ENCODE measurements at places on chromosomes 6 and 20. TPM values are rescaled to one million over a fixed set of nuclear protein-coding genes. Genes with fewer than 3 reads are reported as not detected.

The RARS2 gene
- total RNA-seq = 33.3 TPM

The ADGRF1 gene
- 30.0 TPM for total RNA-seq

DNA sequence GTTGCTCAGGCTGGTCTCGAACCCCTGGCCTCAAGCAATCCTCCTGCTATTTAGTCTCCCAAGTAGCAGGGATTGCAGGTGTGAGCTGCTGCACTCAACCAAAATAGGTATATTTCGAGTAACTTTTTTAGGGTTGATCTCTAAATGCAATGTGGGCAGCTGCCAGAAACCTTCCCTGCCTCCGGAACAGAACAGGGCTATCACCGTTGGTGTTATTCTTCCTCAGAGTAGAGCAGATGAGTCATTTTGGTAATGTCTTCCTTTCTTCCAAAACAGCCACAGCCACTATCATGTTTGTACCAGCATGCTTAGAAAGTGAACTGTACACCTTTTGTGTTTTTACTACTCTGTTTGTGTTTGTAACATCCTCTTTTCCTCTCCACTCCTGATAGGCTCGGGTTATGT is 44.1 kb downstream of the SNX9 start:
- DNase-seq = no peak
- peaks cover 10% of the 10 kb centered on the region for H3K4me1 ChIP-seq
- no peak overlapping the region for H3K27ac ChIP-seq
- no peaks in the 10 kb centered on the region for H3K36me3 ChIP-seq
- no peak overlapping the region for H3K4me3 ChIP-seq
- no peaks in the 10 kb centered on the region for H3K27me3 ChIP-seq

The MDC1 gene
- total RNA-seq = 28.2 TPM

The PRKN gene
- total RNA-seq = 4.3 TPM

- no peak for DNase-seq
- no peaks in the 10 kb centered on the region for H3K4me1 ChIP-seq
- H3K27ac ChIP-seq = no peak overlapping the region
- H3K27me3 ChIP-seq = no peaks in the 10 kb centered on the region
- H3K4me3 ChIP-seq = no peak overlapping the region
These were observed 83.9 kb upstream of the AFDN start for GRCh38 chr6:167742719-167743303.

The GSTA1 gene
- 3.8 TPM for total RNA-seq

The ARFGEF3 gene
- total RNA-seq = 22.6 TPM

The LINC00237 gene
- total RNA-seq = not detected

DNA sequence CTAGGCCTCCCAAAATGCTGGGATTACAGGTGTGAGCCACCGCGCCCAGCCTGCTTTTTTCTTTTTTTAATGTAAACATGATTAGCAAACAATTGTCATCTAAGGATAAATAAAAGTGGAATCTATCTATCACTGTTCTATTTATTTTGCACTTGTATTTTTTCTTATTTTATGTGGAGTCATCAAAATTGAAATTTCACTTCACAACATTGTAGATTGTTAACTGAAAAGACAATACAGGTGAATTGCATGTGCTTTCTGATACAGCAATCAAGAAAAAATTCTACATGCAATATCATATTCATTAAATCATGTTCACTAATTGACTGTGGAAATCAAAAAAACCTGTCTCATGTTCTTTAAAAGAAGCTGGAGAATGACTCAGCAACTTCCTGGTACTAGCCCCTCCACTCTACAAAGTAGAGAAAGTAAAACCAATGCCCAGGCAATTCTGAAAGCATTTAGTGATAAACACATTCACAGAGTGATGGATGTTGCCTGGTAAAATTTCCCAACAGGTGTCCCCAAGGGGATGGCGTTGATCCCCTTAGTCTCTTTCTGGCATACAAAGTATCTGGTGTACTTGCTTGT is 10.7 kb upstream of the RFX6 start:
- no peaks in the 10 kb centered on the region for H3K4me1 ChIP-seq
- no peak for DNase-seq
- no peaks in the 10 kb centered on the region for H3K27me3 ChIP-seq
- H3K4me3 ChIP-seq = no peak overlapping the region
- no peak overlapping the region for H3K27ac ChIP-seq
- no peaks in the 10 kb centered on the region for H3K36me3 ChIP-seq

The LPA gene
- total RNA-seq = not detected

GRCh38 chr20:6654513-6655252 is 112.8 kb upstream of the BMP2 start:
- no peak overlapping the region for H3K4me3 ChIP-seq
- no peaks in the 10 kb centered on the region for H3K4me1 ChIP-seq
- no peak for DNase-seq
- no peaks in the 10 kb centered on the region for H3K27me3 ChIP-seq

The ATP9A gene
- 15.3 TPM for total RNA-seq

GRCh38 chr6:6915219-6915618 is 192.5 kb upstream of the RREB1 start:
- H3K27me3 ChIP-seq = no peaks in the 10 kb centered on the region
- no peak for DNase-seq
- H3K27ac ChIP-seq = peak overlapping the region; percentile 89
- peak overlapping the region; percentile 9 for H3K4me3 ChIP-seq
- peaks cover 8% of the 10 kb centered on the region for H3K4me1 ChIP-seq
- H3K36me3 ChIP-seq = no peaks in the 10 kb centered on the region

DNA sequence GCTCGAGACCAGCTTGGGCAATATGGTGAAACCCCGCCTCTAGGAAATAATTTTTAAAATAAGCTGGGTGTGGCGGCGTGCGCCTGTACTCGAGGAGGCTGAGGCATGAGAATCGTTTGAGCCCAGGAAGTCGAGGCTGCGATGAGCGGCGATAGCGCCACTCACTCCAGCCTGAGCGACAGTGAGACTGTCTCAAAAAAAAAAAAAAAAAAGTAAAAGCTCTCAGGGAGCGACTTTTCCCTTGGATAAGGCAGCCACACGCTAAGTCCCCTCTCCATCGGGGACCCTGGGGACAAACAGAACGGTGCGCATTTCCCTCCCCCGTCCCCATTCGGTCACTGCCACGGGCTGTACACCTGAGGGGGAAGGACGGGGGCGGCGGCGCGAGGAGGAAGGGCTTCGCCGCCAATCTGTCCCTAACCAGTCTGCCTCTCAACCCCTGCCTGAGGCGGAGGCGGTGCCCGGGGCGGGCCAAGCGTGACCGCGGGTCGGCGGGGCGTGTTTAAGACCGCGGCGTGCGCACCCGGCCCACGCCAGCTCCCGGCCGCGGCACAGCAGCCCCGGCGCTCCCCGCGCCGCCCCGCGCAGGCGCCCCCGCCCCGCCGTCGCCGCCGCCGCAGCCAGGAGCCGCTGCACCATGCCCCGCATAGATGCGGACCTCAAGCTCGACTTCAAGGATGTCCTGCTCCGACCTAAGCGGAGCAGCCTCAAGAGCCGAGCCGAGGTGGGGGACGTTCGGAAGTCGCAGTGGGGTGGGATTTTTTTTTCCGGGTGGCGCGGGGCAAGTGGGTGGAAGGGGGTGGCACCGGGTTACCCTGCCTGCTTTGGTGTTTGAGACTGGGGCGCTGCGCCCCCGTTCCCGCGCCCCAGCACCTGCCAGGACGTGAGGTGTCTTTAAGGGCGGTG is at the start of gene GMPR:
Gene GMPR (plus strand): TSS at position 531 of the 906 bp plus-strand sequence. CDS start 107 bp downstream, at position 638.
- H3K27me3 ChIP-seq = peaks cover 21% of the 10 kb centered on the region
- H3K27ac ChIP-seq = peak within 1 kb of the TSS; percentile 63
- H3K36me3 ChIP-seq = no peaks in the 10 kb centered on the region
- H3K4me3 ChIP-seq = peak within 1 kb of the TSS; percentile 61
- H3K4me1 ChIP-seq = peaks cover 34% of the 10 kb centered on the region
- peak; percentile 89 for DNase-seq

DNA sequence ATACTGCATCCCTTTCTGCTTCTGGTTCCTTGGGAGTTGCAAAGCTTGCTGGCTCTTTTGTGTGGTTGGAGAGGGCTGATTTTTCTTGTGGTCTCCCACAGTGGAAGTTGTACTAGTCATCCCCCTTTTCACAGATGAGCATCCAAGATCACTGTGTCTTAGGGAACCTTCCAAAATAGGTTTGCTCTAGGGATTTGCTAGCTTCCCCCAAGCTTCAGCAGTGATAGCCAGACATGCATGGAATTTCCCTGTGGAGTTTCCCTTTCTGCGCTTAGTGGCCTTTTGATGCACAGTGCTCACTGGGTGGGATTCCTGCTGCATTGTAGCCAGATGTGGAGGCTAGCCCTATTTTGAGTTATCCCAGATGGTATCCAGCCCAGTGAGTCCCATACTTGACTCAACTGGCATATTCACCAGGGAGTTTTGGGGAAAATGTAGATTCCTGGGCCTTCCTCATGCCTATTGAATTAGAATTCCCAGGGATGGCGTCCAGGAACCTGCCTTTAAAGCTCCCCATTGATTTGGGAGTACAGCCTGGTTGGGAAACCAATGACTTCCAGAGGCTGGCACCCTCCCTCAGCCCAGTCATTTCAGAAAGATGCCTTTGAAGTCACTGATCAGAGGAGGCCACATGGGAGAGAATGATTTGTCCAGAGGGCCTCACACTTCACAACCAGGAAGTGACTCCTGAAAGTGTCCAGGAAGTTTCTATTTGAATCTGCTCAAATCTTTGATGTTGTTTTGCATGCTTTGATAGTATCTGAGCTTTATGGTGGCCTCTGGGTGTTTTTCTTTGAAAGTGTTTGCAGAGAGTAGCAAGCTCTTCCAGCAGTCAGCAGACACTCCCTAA is 25.9 kb downstream of the PPARD start:
- no peaks in the 10 kb centered on the region for H3K27me3 ChIP-seq
- peak overlapping the region; percentile 30 for H3K27ac ChIP-seq
- no peak overlapping the region for H3K4me3 ChIP-seq

DNA sequence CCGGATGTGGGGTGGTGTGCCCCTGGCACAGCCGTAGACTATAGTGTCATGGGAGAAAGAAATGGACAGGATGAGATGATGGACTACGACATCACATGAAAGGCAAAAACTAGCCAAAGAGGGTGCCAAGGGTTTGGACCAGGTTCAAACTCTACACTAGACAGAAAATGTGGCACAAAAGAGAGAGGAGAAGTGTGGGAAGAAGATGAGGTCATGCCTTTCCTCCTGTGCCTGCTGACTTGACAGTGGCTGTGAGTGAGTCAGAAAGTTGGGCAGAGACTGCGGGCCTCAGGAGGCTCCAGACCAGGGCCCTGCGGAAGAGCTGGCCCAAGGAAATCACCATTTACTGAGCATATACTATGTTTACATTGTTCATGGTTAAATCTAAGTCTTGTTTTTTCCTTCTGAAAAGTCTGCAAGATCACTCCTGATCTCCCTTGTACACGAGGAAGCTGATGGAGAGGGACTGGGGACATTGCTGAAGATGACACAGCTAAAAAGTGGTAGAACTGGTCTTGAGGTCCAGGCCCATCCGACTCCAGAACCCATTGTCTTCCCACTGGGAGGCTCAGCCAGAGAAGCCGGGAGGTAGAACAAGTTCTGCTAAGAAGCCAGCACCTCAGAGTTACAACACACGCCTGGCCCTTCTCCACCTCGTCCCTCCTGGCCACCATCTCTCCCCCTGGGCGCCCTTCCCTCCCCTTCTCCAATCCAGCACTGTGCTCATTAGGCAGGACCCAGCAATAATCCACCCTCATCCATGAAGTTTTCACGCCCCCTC is 35.6 kb downstream of the CNKSR3 start:
- H3K36me3 ChIP-seq = no peaks in the 10 kb centered on the region
- H3K4me3 ChIP-seq = no peak overlapping the region
- no peak for DNase-seq
- no peaks in the 10 kb centered on the region for H3K27me3 ChIP-seq
- H3K4me1 ChIP-seq = peaks cover 8% of the 10 kb centered on the region
- H3K27ac ChIP-seq = no peak overlapping the region

GRCh38 chr6:143620447-143620846 is 57.3 kb upstream of the PHACTR2 start:
- DNase-seq = no peak
- no peak overlapping the region for H3K4me3 ChIP-seq
- no peaks in the 10 kb centered on the region for H3K27me3 ChIP-seq
- no peak overlapping the region for H3K27ac ChIP-seq
- peaks cover 7% of the 10 kb centered on the region for H3K4me1 ChIP-seq

GRCh38 chr20:48777005-48777404 is 50.8 kb downstream of the PREX1 start:
- H3K27ac ChIP-seq = peak overlapping the region; percentile 87
- H3K4me3 ChIP-seq = no peak overlapping the region
- H3K27me3 ChIP-seq = peaks cover 4% of the 10 kb centered on the region
- no peak for DNase-seq
- H3K4me1 ChIP-seq = peaks cover 99% of the 10 kb centered on the region

DNA sequence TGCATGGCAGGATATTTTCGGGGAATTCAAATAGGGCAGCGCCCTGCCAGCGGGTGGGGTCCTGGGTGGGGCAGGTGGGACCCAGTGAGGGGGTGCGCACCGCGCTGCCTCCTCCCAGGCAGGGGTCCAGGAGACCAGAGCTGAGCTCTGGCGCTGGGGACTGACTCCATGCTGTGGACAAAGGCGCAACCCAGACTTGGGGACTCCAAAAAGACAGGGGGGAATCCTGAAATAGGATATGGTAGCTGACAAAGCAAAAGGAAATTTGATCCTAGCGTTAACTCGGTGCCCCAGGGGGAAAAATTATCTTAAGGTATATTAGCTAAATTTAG is 23.6 kb downstream of the TFAP2A start:
- no peak for DNase-seq
- no peak overlapping the region for H3K4me3 ChIP-seq
- no peaks in the 10 kb centered on the region for H3K36me3 ChIP-seq
- no peak overlapping the region for H3K27ac ChIP-seq

DNA sequence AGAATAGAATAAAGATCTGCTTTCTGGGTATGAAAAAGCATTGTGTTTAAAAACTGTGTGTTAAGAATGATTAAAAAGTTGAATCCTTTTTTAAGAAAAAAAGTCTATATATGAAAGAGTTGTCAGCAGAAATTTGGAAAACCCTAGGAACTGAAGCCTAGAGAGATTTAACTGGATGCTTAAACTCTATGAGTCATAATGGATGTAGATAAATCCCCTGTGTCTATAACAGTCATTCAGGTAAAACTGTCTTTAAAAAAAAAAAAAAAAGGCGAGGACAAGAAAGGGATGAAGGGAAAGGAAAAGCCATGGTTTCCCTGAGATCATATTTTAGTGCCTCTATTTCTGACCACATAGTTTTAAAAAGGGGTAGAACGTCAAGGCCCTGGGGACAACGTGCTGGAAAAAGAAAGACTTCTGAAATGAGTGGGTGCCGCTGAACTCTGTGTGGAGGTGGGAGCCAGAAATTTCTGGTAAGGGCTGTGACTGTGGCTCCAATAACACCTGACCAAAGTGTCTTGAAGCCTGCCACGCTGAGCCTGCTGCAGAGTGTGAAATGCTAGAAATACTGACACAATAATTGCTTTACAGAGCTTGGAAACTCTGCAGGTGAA is 302.6 kb upstream of the ARID1B start:
- H3K4me1 ChIP-seq = no peaks in the 10 kb centered on the region
- H3K27ac ChIP-seq = no peak overlapping the region
- no peak for DNase-seq
- H3K36me3 ChIP-seq = no peaks in the 10 kb centered on the region
- H3K4me3 ChIP-seq = no peak overlapping the region

DNA sequence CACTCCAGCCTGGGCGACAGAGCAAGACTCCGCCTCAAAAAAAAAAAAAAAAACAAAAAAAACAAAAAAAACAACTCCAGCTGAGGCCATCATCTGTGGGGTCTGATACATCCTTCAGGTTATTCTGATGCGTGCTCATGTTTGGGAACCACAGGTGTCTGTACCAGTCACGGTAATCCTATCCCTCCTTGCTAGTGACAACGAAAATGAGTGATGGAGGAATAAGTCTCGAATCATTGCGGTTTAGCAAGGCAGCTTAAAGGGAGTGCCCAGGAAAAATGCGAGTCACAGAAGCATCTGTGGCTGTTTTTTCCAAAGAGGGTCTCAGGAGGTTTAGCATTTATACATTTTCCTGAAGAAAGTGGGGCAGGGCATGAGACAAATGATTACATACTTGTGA is 48.8 kb downstream of the MCUR1 start:
- H3K4me3 ChIP-seq = no peak overlapping the region
- no peak overlapping the region for H3K27ac ChIP-seq
- no peak for DNase-seq
- H3K27me3 ChIP-seq = no peaks in the 10 kb centered on the region
- peaks cover 3% of the 10 kb centered on the region for H3K4me1 ChIP-seq

Data from left lung (tissue), 14 donors.